Heart left ventricle (tissue), 16 donors: ENCODE measurements at places on chromosomes 7 and 10. TPM values are rescaled to one million over a fixed set of nuclear protein-coding genes. Genes with fewer than 3 reads are reported as not detected.

DNA sequence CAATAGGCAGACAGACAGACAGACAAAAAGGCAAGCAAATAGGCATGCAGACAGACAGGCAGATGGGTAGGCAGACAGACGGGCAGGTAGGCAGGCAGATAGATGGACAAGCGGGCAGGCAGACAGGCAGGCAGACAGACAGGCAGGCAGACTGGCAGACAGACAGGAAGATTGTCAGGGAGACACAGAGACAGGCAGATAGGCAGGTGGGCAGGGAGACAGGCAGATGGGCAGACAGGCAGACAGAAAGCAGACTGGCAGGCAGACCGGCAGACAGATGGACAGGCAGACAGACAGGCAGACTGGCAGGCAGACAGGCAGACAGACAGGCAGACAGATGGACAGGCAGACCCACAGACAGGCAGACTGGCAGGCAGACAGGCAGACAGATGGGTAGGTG lies 70.3 kb upstream of the MYL10 start:
- no peak for DNase-seq

DNA sequence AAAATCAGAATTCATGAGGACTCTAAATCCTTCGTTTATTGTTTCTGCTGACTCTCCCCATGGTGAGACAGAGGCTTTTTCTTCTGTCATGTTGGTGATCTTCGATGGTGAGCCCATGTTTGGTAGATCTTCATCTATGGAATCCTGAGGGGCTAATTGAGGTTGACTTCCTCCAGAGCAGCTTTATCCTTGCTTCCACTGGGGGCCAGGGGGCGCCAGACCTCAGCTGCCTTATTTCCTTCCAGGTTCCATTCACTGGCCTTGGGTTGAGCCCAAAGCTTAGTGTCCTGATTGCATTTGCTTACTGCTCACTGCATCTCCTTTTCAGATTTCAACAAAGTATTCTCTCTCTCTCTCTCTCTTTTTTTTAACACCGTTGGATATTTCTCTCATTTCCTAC lies 80.7 kb downstream of the GCC1 start:
- DNase-seq = peak; percentile 20

DNA sequence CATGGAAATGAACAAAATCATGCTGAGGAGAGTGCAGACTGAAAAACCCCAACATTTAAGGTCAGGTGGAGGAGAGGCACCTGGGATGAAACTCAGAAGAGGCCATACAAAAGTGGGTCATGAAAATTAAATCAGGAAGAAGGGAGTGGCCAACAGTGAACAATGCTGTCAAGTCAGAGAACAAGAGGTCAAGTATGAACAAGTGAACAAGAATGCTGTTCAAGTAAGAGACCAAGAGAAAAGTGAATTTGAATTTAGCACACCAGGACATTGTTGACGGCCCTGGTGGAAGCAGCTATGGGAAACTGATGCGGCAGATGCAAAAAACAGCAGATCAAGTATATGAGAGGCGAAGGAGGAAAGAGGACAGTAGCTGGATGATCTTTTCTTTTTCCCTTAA lies 7.9 kb downstream of the CEP41 start:
- DNase-seq = no peak

DNA sequence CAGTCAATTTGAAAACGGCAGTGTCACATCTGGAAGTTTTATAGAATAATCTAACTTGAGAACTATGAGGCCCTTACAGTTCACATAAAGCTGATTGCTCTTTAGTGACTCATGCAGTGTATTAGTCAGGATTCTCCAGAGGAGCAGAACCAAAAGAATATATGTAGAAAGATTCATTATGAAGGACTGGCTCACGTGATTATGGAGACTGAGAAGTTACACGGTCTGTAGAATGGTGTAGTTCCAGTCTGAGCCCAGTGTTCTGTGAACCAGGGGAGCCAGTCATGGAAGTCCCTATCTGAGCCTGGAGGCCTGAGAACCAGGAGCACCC lies 21.5 kb downstream of the RBM33 start:
- DNase-seq = no peak

BLNK gene
- polyA plus RNA-seq = 0.80 TPM

LRIT1 gene
- not detected for polyA plus RNA-seq

PPIF gene
- 193 TPM for polyA plus RNA-seq
